Activated T-cell treated with anti-CD3 and anti-CD28 coated beads, Interleukin-2, amount 50 U/mL, for 4 hours (primary cell): ENCODE measurements at places on chromosomes 2 and 18.

- DNase-seq: no peak
Observed at GRCh38 chr18:50578651-50579050, 18.8 kb downstream of the MAPK4 start.

DNA sequence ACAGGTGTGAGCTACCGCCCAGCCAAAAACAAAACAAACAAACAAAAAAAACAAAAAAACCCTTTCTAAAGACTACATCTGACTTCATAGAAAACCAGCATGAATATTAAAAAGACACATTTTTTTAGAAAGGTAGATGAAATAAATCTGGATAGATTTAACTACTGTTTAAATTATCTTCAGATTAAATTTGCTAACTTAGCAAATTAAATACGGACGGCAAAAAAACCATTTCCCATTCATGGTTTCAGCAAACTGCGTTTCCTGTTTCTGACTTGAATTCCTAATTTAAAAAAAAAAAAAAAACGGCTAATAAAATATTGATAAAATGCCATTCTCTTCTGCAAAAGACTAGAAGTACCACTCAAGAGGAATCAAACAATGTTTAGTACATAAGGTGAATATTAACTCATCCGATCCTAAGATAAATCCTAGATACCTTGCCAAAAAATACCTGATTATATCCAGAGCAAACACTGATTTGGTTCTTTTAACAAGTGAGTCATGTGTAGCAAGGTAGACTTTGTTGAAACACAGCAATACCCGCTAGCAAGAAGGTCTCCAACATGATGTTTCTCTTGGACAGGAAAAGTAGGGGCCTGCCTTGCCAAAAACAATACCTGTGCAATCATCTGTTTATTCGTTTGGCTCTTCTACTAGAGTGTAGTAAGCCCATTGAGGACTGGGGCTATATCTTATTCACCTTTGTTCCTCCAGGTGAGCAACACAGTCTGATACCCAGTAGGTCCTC lies 96.2 kb downstream of the BARD1 start:
- no peak for DNase-seq

- DNase-seq: no peak
Observed at GRCh38 chr2:2881499-2881898, 496.1 kb downstream of the EIPR1 start.

DNA sequence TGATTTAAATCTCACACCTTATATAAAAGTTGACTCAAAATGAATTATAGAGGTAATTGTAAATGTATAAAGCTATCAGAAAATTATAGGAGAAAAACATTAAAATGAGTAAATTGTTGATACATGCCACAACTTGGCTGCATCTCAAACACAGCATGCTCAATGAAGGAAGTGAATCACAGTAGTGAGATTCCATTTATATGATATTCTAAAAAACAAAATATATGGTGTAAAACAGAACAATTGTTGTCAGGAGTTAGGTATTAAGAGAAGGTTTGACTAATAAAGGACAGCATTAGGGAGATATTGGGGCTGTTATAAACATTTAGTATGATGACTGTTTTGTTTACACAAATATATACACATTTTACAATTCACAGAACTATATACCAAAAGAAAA lies 356.6 kb upstream of the CELF4 start:
- DNase-seq: no peak

- peak; percentile 66 for DNase-seq
Observed at GRCh38 chr2:201116115-201116958, at the start of gene CFLAR. Gene CFLAR, plus strand, starts transcription at chr2:201116164. Its CDS starts 13,702 bp downstream, at chr2:201129866.

GRCh38 chr2:99709229-99709628 lies 219.4 kb upstream of the REV1 start:
- DNase-seq: no peak

- DNase-seq: no peak
Observed at GRCh38 chr2:31675485-31675901, 94.8 kb upstream of the SRD5A2 start.

GRCh38 chr2:60275958-60276357 lies 277.5 kb downstream of the BCL11A start:
- DNase-seq: no peak

- DNase-seq: no peak
Observed at GRCh38 chr2:152444448-152444847, 109.5 kb downstream of the FMNL2 start.

DNA sequence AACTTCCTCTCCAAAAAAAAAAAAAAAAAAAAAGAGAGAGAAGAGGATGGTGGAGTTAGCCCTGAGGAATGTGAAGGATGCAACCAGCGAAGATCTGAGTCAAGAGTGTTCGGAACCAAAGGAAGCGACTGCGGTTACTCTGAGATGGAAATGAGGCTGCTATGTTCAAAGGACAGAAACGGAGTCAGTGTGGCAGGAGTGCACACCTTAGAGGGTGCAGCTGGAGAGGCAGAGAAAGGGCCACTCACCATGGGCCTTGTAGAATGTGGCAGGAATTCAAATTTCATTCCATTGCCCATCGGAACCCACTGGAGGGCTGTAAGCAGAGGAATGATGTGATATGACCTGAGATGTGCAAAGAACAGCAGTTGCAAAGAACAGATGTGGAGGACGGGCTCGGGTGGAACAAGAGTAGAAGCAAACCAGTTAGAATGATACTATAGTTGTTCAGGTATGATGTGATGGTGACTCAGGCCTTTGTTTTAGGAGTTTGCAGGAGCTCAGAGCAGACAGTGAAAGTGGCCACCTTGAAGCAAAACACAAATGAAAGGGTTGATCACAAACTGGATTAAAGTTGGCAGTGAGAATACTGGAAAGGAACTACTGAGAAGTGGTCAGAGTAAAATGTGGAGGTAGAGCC lies 22.6 kb downstream of the ITGA6 start:
- DNase-seq: no peak

DNA sequence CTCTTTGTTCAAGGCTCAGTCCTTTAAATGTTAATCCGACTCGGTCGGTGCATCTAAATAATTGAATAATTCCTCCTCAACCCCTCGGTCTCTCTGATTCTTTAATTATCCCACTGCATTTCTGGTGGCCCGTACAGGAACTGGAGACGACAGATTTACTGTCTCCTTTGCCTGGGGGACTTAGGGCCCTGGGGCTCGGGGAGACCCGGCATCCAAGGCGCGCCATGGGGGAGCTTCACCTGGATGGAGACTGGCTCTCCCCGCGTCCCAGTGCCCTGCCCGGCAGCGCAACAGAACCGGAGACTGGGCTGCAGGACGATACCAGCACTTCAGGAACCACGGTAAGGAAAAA lies 47.7 kb upstream of the SELENOI start:
- DNase-seq: no peak

DNA sequence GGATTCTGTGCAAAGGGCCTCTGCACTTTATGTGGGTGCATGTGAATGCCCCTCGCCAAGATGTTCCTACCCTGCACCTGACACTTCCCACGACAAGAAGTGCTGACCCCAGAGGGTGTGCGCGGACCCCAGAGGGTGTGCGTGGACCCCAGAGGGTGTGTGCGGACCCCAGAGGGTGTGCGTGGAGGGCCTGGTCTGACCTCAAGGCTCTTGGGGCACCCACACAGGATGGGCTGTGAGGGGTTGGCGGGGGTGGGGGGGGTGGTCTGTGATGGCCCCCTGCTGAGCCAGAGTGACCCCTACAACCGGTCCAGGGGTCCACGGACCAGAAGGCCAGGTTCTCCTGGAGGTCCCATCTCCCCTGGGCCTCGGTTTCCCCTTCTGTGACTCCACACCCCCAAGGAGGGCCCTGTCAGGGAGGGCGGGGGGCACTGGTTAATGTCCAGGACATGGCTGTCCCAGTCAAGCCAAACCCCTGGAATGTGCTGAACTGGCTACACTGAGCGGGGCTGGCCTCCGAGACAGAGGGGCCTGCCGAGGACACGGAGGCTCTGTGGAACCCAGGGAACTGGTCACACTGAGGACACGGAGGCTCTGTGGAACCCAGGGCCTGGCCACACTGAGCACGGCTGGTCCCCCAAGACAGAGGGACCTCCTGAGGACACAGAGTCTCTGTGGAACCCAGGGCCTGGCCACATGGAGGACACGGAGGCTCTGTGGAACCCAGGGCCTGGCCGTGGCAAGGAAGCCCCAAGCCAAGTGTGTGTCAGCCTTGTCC lies 3.1 kb downstream of the NEU4 start:
- no peak for DNase-seq

DNA sequence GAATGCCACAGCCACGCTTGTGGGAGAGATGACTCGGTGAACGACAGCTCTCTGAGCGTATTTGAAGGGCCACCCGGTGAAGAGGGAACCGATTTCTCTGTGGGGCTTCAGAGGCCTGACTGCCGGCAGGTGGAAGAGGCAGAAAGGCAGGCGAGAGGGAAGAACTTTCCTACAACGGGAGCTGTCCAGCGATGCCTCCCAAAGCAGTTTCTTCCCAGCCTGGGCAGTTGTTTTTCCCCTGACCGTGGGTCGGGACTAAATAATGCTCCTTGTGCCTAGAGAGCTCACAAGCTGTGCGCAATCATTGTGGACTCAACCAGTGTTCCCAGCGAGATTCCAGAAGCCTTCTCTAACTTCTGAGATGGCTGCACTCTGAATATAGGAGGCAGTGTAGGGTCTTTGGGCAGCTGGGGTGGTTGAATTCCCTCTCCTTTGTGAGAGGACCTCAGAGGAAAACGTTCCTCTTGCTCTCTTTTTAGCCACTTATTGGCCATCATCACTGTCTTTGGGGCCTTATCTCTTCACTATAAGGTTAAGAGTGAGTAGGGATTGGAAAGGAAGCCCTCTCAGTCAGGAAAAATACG lies 710 bp downstream of the SEC11C start:
- no peak for DNase-seq

- DNase-seq: no peak
Observed at GRCh38 chr2:126645211-126645618, 10.7 kb upstream of the GYPC start.

- DNase-seq: no peak
Observed at GRCh38 chr2:48398285-48399002, 131.5 kb upstream of the STON1 start.

DNA sequence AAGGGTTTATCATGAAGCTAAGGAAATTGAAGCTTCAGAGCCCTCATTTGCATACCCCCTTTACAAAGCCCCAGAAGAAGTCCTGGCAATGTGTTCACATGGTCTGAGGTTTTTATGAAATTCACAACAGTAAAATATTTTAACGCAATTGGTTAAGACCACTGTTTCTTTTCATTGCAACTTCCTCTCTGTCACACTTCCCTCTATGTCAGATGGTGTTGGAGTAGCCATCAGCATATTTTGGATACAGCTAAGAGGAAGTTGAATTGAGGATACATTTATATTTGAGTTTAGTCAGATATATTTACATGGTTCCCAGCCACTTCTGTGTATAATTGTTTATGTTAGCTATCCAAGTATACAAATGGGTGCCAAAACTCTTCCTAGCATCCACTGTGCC lies 170.0 kb downstream of the TXNL1 start:
- DNase-seq: no peak

- peak; percentile 41 for DNase-seq
Observed at GRCh38 chr2:28613633-28614501, 118.0 kb downstream of the PLB1 start.

DNA sequence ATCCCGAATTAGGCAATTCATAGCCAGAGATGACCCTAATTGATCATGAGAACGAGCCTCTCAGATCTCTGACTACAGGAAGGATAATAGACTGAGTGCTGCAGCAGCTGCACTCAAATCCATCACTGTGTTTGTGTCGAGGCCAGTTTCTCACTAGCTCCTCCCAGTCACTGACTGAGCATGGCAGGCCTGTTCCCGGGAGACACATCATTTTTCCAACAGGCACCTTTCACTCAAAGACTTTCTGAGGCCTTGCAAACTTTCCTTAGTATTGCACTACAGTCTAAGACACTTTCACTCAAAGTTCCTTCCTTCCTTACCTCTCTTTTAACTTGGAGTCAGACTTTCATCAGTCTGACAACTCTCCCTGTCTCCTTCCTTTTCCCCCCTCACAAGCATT lies 13.7 kb downstream of the SOS1 start:
- DNase-seq: no peak

DNA sequence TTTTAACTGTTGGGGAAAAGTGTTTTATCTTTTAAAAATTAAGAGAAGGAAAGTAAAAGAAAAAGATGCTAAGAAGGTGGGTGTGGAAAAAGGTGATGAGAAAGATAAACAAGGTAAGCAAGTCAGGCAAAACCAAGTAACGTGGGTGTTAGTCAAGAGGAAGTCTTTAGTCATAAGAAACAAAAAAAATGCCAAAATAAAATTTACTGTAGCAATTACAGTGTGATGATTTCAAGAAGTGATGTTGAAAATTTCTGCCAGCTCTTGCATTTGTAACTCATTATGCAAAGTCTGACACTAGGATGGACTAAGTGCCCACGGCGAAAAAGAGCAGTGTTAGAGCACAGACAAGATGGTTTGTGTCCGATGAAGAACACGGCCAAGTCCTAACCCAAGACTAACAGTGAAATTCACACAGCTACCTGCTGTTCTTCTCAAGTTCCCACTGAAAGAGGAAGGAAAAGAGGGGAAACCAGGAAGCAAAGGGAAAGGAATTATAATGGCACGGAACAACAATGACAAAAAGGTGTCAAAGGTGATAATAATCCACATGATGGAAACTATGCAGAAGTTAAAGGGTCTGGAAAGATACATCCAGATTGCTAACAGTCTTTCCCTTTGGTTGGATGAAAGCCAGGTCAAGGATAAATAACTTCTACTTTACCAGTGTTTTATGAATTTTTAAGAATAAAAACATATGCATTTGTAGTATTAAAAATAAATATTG lies 34.1 kb downstream of the NOL10 start:
- no peak for DNase-seq

- no peak for DNase-seq
Observed at GRCh38 chr2:200616193-200616592, 30.4 kb downstream of the AOX1 start.
